ENCODE measurements at places on chromosomes 2 and 18.
A peak's percentile ranks its signal among the peaks of the same experiment; 100 is the strongest.

DNA sequence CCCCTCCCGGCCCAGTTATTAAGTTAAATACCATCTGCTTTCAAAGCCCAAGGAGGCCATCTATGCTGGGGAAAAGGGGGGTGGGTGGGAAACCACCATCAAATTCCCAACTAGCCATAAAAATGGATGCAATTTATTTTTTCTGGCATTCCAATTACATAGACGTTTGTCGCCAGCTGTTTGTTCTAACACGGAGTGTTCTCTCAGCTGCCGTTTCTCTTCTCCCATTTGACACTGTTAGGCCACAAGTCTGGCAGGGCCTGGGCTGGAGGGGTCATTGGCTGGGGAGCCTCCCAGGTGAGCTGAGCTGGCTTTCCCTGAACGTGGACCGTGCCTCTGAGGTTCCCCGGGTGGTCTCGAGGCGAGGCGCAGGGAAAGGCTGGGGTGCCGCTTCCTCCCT, 16.6 kb downstream of the ATOH8 start:
- no peak for ATAC-seq

DNA sequence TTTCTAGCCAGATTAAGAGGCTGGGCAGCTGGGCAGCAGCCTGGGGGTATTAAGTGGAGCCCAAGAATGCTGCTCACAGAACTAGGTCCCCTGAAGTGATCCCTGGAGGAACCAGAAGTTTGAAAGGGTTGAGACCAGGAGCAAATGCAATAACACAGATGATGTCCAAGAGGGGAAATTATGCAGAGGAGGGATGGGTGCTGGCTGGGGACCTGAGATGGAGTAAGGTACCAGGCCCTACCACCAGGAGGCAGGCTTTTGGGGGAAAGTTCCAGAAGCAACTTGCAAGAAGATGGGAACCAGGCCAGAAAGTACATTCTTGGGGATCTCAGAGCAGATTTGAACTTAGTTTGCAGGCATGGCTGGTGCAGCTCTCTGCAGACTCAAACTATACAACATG, 175.1 kb downstream of the NCK2 start:
- no peak for ATAC-seq

GRCh38 chr2:44004735-44005602, 9.2 kb upstream of the LRPPRC start:
- peak; percentile 45 for ATAC-seq

GRCh38 chr2:102677244-102678215, 58.2 kb downstream of the SLC9A2 start:
- ATAC-seq = no peak

DNA sequence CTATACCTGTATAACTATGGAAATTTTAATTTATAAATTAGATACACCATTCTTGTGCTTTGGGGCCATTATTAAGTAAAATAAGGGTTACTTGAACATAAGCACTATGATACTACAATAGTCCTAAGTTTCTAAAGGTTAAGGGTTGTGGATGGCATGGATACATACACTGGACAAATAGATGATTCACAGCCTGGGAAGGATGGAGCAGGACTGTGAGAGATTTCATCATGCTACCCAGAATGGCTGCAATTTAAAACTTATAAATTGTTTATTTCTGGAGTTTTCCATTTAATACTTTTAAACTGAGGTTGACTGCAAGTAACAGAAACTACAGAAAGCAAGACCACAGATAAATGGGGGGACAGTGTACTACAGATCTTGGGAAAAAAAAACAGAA, 295.8 kb upstream of the ZNF804A start:
- no peak for ATAC-seq

DNA sequence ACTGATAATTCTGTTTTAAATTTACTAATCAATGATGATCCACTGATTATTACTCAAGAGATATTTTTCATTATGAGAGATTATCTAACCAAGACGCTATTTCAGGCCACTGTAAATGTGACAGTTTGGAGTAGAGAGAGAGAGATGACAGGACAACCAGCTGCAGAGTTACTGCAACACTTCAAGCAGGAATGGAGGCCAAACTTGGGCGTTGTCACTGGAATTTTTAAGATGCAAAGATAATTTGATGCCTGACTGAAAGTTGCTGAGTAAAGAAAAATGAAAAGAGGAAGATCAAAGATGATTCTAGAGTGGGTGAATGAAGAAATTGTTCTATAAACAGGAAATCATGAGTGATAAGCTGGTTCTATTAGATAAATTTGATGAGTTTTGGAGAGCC, 1302.1 kb upstream of the TMEFF2 start:
- no peak for ATAC-seq

DNA sequence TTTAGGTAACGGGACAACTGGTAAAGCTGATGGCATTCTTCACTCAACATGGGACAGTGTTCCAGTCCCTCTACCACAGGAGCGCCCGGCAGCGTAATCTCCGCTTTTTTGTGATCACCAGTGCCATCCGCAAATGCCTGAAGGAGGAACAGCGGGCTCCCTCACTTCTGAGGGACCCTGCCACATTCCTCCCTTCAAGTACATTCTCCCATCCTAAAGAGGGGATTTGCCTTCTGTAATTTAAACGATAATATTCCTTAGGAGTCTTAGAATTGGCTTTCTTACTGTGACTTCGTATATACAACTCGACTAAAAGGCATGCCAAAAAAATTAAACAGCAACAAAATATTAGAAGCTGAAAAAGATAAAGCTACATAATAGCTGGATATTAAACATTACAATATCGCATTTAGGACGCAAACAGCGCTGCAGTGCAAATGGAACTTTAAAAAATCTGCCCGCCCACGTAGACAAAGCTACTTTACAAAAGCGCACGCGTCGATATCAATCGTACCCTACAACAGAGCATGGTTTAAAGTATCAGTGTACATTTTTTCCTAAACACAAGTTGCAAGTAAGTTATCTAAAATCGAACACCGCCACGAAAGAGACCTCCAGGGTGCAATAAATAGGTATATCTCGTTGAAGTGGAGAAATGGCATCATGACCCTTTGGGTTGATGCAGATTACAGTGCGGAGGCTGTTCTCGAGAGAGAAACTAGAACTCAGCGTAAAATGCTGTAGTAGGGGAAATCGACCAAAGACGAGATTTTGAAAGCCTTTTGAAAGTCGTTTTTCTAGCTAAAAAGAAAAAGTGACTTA, 2.3 kb upstream of the VSNL1 start:
- ATAC-seq = no peak

GRCh38 chr2:188345831-188346458, 54.3 kb downstream of the GULP1 start:
- ATAC-seq = no peak

Measured in stimulated activated memory B cell treated with anti-CD40 and anti-IgM and Interleukin-4, amounts not matched to agents 10 μg/mL and 1 μg/mL and 100 μg/mL, for 72 hours (primary cell).